ENCODE measurements at places on chromosomes 6 and 20.

- no peak for DNase-seq
Measured at GRCh38 chr6:15363164-15363522, 117.3 kb downstream of the JARID2 start.

DNA sequence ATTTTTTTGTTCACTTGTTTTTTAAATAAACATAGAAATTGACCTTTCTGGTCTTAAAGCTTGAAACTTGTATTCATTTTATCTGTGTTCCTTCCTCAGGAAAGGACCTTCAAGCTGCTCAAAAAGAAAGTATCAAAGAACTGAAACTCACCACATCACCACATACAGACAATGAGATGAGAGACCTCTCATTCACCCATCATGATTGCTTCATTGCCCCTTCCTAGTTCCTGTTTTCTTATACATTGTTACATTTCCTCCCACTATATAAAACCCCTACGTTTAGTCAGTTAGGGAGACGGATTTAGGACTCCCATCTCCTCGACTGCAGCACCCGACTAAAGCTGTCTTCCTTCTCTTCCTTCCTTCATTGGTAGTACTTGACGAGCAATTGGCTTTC is 180.5 kb upstream of the OPRM1 start:
- DNase-seq: no peak

DNA sequence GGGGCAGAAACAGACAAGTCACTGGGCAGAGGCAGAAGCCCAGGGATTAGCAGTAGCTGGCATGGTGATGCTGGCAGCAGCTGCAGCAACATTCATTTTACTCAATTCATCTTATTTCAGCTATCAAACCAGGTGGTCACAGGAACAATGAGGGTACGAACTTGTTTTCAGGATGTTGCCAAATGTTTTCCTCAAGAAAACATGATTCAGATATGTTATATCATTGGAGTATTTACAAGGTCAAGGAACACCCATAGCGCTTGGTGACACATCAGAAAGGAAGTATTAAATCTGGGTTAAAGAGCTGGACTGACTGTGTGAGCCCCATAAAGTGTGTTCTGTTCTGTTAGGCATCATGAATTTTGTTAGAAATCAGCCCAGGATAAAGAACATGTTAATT is 456.9 kb upstream of the ID4 start:
- DNase-seq: peak; percentile 9

DNA sequence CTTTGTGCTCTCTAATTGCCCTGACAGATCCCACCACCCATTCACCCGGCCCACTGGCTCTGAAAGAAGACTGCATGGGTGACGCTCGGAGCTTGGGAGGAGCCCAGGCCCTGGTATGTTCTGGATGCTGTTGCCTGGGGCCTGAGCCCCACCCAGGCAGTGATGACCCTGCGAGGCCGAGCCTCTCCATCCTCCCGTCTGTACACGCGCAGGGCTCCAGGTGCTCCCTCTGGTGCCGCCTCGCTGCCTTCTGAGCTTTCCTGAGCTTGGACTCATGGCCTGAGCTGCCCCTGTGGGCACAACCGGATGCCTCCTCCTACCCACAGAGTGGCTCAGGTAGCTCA is 61.2 kb downstream of the STK35 start:
- DNase-seq: no peak

GRCh38 chr6:14141351-14142062 is 23.9 kb downstream of the CD83 start:
- DNase-seq: no peak

DNA sequence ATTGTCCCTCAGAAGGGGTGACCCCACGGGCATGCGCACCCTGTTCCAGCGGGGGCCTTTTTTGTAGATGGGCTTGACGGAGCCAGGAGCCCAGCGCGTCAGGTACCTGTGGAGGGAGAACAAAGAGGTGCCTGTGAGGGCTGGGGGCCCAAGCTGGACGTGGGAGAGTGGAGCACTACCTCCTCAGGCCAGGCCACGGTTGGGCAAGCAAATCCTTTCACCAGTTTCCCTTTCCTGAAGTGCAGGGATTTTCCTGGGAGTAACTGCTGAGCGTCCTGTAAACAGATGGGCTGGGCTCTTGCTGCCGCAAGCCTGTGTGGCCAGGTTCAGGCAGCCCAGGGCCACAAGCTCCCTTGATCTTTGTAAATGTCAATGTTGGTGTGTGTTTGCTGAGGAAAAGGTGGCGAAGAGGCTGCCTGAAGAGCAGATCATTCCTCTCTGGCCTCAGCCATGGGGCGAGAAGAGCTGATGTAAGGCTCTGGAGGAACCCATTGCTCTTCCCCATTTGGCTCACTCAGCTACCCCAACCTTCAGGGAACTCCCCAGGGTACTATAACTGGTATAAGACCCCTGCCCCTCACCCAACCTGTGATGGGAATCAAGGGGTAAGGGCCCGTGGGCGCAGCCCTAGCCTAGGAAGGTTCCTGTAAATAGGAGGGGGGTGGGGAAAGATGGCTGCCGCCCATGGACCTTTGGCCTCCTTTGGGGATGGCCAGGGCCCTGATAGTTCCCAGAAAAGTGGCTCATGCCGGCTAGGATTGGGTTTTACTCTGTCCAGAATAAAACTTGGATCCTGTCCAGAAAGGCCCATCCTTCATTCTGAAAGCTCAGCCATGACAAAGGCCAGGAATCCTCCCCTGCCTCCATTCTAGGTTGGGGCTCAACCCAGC is 15.5 kb downstream of the MRPS18A start:
- no peak for DNase-seq

DNA sequence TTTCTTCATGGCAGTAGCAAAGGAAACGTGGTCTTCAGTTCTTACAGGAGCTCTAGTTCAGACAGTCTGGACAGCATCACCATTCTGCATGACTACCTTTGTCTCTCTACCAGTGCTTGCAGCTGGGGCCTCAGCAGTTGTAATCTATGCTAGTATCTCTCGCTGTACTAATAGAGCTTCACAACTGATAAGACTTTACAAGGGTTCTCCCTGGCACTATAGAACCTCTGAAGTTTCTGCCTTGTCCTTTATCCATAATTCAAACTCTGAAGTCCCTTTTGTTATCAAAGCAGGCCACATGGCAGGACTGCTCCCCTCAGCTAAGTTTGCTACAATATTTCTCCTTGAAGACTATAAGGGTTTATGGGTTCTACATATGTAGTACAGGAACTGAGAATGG is 842.1 kb upstream of the ADGRB3 start:
- DNase-seq: no peak
